ENCODE measurements at places on chromosomes 3 and 15.

- no peak for DNase-seq
Measured at GRCh38 chr15:58684036-58684710, 65.3 kb downstream of the ADAM10 start.

- no peak for DNase-seq
Measured at GRCh38 chr3:81758275-81758674, 3.2 kb downstream of the GBE1 start.

GRCh38 chr3:174126990-174127758 is 729.6 kb downstream of the NLGN1 start:
- no peak for DNase-seq

GRCh38 chr15:50798684-50799083 is 33.2 kb upstream of the SPPL2A start:
- no peak for DNase-seq

- no peak for DNase-seq
Measured at GRCh38 chr3:65623362-65623761, 415.4 kb downstream of the MAGI1 start.

DNA sequence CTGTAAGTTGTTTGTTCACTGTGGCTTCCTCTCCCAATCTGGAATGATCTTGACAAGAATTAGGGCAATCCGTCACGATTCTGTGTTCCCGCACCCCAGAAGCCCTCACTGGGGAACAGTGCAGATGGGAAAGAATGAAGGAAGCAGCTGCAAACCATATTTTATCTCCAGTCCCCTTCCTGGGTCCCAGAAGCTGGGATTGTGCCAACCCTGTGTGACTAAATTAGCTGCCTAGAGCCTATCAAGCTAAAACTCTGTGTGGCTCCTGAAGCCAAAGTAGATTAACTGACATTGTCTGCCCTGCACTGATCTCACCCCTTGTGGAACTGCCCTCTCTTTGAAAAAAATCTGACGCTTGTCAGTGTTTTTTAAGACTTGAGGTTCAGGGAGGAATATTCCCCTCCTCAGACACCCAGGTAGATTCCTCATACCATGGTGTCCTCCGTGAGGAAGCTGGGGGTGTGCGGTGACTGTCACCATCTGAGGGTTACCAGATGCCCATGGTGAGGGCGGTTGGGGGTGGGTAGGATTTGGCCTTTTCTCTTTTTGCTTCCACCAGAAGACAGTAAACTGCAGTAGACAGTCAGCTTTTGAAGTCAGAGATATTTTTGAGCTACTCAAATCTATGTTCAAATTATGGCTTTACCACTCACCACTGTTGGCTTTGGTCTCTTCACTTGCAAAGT is 358.3 kb upstream of the TPM1 start:
- no peak for DNase-seq

Measured in NAMALWA (cell line).